ENCODE measurements at places on chromosomes 1 and 21.

GRCh38 chr1:221998781-221999180, 256.9 kb upstream of the DUSP10 start:
- DNase-seq = no peak

DNA sequence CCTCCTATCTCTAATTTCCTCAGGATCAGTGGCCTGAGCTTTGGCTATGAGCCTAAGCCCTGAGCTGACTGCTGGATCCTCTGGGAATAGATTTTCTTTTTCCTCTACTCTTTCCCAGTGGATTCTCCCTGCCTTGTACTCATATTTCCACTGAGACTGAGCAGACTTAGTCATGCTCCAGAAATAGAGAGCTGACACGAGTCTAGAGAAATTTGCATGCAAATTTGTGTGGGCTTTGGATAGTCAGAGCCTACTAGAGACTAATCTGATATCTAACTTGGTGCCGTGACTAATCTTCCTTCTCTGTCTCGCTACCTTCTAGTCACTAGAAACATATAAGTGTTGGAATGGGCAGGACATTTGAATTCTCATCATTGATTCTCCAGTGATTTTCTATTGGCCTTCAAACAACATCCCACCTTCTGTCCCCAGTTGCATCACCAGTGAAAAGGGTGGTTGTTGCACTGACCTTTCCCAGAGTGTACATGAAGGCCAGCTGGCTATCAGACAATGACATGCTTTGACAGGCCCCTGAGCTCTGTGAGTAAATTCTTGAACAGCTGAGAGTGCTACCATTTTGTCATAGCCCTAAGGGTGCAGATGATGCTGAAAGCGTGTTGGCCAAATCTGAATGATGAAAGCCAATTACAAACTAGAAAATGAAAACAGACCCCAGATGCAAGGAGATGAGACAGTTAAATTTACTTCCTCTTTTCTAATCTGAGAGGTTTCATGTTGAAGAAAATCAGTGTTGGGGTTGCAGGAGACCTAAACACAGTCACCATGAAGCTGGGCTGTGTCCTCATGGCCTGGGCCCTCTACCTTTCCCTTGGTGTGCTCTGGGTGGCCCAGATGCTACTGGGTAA, at the start of gene FCRLA:
FCRLA (plus strand) TSS at position 748 of the 866 bp plus-strand sequence; CDS start at position 784, 36 bp downstream.
- no peak for DNase-seq

GRCh38 chr1:240619906-240620621, 8.1 kb upstream of the GREM2 start:
- no peak for DNase-seq

GRCh38 chr1:5914676-5915365, 77.4 kb downstream of the NPHP4 start:
- no peak for DNase-seq

GRCh38 chr1:175390081-175390481, 197.5 kb upstream of the KIAA0040 start:
- DNase-seq = no peak
